ENCODE measurements at places on chromosomes 5 and 9.
A peak's percentile ranks its signal among the peaks of the same experiment; 100 is the strongest.

- DNase-seq = no peak
Measured at GRCh38 chr9:676780-677438, 164.6 kb upstream of the DMRT1 start.

DNA sequence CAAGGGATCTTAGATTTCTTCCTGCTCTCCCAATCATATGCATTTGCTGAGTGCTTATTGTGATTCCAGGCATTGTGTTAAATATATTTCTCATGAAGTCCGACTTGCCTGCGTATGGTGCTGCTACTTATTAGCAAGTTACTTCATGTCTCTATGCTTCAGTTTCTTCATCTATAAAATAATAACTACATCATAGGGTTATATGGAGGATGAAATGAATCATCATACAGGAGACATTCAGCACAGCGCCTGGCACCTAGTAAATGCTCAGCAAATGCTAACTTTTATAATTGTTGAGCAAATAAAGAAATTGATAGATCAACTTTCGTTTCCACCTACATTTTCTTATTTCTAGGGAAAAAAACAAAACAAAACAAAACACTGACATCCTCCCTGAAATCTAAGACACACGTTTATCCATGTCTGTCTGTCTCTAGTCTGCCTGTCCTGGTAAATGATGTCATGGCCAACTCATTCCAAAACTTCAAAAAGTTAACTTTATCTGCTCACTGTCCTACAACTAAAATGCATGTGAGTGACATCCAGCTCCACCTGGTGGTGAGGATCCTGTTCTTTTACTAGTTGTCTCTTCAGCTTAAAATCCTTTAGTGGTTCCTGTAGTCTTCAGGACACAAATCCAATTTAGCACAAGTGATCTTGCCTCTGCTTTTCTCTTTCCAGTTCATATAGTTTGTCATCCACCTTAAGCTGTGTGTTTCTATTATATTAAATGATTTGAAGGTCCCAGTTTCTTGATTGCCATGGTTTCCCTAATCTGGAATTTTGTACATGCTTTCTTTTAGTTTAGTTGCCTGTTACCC is 27.7 kb downstream of the PPP3R2 start:
- DNase-seq = peak; percentile 62

DNA sequence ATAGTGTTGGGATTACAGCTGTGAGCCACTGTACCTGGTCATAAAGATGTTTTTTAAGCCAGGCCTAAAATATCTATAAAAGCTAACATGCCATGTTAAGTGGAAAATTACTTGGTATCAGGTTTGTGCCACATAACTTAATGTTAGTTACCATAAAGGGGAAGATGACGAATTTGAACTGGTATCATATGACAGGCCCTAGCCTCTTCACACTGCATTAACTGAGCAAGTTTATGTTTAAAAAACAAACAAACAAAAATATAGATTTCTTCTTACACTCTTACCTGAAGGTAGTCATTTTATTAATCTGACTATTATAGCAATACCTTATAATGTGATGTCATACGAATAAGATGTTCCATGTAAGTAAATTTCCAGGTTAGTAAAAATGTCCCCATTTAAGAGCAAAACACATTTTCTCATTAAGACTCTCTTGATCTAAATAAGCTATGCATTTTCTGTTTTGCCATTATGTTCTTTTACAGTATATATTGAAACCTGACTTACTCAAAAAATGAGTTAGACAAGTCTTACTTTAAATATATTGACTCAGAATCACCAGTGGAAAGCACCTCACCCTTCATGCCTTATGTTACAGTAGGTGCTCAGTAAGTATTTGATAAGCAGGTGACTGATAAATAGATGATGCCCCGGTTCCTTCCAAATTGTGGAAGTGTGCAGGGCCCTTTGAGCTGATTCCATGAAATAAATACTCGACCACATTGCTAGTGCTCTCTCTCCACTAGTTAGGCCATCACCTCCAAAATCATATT is 125.4 kb downstream of the CDC42SE2 start:
- DNase-seq = no peak

DNA sequence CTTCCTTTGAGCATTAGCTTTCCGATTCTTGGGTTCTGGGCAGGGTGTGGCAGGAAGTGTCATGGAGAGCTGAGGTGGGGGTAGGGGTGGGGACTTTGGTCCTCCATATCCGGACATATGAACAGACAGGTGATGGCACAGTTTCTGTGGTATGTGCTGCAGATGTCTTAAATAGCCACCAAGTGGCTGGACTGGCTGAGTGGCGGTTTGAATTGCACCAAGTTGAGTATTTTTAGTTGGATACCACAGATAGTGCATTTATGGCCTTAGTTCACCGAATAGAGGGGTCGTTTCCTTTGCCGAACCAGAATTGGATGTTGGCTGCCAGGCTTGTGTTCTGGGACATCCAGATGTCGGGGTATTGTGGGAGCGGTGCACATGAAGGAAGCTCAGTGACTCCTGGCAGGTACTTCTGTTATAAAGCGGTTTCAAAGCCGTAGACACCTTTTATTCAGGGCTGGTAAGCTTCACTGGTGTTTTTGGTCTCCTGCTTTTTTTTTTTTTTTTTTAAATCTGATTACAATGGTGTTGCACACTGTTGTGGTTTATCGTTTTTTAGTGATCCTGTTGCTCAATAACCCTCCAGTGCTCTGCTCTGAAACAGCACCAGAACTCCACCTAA is 15.1 kb upstream of the TNFAIP8 start:
- no peak for DNase-seq

DNA sequence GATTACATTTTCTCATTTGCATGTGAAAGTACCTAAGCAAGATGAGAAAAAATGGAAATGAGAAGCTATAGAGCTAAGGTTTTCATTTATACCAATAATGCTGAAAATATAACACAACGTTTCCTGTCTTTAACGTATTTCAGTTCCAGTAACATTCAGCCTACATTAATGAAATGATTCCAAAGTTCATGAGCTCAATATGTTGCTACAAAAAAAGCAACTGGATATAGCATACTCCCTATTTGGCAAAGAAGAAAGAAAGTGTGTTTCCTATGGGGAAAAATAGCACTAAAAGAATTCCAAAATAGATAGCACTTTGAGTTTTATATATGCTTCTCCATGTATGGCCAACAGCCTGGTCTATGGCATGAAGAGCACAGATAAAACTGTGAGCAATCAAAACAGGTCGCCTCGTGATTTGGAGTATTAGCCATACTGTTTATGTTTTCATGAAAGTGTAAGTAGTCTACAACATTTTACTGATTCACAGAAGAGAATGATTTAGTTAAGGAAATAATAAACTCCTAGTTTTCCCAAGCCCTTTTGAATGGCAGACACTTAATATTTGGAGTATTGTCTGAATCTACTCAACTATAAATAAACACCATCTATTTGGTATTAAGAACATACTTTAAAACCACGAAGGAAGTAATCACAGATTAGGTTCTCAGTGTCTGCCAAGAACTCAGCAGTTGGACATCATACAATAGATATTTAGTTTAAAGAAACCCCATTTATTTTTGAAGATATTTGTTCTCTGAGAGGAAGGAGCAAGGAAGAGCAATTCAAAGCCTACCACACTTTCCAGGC is 258.7 kb upstream of the RASA1 start:
- peak; percentile 10 for DNase-seq

DNA sequence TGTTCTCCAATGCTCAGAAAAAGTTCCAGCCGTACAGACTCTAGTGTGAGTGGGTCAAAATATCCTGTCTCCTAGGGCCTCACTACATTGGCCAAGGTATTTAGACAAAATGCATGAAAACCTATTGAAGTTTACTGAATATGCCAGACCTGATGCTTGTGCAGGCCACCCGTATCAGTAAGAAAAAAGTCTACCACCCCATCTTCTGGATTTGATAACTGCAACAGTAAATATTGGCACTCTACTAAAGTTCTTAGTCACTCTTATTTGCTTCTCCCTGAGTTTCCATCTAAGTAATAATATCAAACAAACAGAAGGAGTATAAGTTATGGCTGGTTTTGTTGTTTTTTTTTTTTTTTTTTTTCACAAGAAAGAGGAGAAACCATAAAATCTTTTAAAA is 627.7 kb upstream of the KLF4 start:
- DNase-seq = no peak

GRCh38 chr5:68919988-68920490 is 173.8 kb upstream of the SLC30A5 start:
- DNase-seq = no peak

DNA sequence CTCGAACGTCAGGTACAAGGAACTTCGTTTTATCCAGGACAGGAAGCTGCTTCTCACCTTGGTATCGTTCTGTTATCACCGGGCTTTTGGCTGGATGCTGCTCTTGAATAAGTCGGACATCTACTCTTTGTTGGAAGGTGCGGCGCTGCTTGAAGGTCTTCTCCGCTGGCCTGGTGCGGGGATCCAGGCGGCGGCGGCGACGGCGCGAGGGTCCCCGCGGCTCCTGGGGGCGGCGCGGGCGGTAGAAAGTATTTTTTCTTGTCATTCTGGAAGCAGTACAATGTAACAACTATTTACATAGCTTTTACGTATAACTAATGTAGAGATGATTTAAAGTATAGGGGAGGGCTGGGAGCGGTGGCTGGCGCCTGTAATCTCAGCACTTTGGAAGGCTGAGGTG is 52.3 kb downstream of the ACER2 start:
- DNase-seq = no peak

DNA sequence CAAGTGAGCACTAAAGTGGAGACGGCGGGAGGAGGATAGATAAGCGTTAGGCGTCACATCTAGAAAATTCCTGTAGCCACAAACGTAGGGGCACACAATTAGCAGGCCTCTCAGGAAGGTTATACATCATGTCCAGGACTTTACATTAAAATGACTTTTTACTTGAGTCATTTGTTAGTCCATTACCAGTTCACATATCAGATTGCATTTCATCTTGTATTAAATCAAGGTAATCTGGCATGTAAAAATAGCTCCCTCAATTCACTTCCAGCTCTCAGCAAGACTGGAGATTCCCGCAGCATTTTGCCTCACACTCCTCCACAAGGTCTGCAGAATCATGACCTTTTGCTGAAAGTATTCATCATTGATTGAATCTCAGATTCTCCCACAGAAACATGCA is 118.8 kb downstream of the PRDM6 start:
- DNase-seq = no peak

DNA sequence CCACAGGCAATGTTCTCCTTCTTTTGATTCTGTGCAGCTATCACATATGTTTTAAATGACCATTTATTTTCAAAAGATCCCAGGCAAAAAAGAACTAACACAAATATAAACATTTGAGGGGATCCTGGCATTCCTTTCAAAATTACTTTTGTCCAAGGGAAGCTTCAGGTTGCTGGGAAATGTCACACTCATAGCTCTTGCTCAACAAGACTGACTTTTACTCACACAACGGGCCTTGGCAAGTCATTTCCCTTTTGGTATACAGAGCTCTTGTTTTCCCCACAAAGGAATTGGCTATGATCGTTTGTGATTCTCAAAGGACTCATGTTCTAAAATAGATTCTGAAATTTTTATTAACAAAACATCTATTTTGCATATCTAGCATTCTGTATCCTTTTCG is 4.5 kb upstream of the PALM2AKAP2 start:
- DNase-seq = peak; percentile 83

GRCh38 chr9:36872641-36873040 is 161.4 kb downstream of the PAX5 start:
- DNase-seq = no peak

DNA sequence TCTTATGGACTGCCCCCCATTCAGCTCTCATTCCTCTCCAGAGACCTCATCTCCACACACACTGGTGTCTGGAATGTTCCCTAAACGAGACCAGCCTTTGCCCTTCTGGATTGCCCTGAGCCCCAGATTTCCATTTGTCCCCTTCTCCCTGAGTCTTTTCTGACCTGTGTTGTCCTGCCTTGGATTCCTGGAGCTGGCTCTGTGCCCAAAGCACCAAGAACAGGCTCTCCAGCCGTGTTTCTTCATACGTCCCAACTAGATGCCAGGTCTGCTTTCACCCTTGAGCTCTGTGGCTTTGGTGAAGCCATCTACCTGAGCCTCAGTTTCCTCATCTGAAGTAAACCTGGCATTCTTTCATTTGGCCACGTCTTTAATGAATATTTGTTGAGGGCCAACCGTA is 6.3 kb downstream of the CCDC180 start:
- no peak for DNase-seq

GRCh38 chr5:129770024-129770820 is 22.3 kb downstream of the MINAR2 start:
- DNase-seq = no peak

GRCh38 chr9:137168904-137169856 is 671 bp downstream of the LRRC26 start:
- peak; percentile 30 for DNase-seq

DNA sequence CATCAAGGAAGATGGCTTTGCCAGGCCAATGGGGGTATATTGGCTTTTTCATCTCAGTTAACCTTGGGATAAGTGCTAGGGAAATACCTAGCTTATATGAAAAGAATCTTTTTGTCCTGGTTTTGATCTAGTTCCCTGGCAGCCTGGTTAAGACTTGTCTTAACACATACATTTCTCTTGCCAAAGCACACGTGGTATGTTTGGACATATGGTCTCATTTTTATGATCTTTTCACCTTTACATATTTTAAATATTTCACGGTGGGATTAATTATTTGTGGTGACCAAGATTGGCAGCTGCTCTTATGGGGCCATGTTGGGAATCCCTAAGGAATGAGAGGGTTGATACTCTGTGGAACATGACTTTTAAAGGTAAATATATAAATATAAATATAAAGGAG is 312.5 kb downstream of the NPR3 start:
- DNase-seq = no peak

- no peak for DNase-seq
Measured at GRCh38 chr5:21070858-21071257, 1082.9 kb upstream of the CDH18 start.

- DNase-seq = peak; percentile 56
Measured at GRCh38 chr9:17531642-17532254, 47.1 kb upstream of the SH3GL2 start.

- peak; percentile 62 for DNase-seq
Measured at GRCh38 chr9:111691672-111692329, 30.4 kb downstream of the GNG10 start.

DNA sequence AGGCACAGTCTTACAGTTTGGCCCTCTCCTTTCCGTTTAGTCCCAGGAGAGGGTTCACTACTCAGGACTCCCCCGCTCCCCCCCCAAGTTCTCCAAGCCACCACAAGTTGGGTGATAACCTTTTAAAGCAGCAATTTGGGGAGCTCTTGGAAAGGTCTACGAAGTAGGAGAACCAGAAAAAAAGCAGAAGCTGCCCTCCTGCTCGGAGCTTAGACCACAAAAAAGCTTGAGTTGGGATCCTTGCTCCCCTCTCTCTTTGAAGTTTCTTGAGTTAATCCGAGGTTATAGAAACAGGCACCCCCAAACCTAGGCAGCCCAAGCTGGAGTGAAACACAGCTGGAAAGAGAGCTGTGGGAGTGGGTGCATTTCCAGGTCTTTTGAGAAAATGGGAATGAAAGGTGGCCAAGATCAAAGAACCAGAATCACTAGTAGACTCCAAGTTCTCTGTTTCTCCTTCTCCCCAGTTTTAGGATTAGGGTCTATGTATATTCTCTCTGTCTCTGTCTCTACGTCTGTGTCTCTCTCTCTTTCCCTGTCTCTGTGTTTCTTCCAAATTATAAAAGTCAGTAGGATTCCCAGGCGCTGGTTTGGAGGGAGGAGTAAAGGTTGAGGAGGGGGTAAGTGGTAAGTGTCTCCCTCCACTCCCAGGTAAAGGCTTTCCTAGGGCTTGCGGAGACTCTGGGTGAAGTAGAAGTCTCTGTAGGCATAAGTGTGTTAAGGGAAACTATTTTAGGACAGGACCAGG is 2.8 kb downstream of the LHX2 start:
- DNase-seq = no peak

GRCh38 chr9:113151696-113152630 is 1.2 kb downstream of the SLC31A2 start:
- DNase-seq = no peak
